ENCODE measurements at places on chromosomes 4 and X.

DNA sequence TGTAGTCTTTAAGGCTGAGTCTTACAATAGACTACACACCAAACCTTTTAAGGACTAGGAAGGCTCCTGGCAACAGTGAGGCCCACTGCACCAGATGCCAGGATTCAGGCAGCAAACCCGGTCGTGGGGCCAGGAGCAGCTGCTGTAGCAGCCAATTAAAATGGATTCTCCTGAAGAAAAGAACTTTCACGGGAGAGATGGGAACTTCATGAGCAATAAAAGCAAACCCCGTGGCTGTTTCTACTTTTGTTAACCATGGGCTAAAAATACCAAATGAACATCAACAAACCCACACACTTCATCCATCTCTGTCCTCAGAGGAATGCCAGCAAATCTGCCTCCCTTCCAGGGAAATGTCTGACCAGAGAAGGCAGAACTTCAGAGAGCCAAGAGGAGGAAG lies 101.4 kb downstream of the BTC start:
- DNase-seq, result no peak

GRCh38 chrX:136211766-136212556 lies 39.2 kb downstream of the MAP7D3 start:
- DNase-seq, result no peak

- no peak for DNase-seq
These were observed 198.6 kb downstream of the ANAPC10 start for GRCh38 chr4:144899393-144899792.

DNA sequence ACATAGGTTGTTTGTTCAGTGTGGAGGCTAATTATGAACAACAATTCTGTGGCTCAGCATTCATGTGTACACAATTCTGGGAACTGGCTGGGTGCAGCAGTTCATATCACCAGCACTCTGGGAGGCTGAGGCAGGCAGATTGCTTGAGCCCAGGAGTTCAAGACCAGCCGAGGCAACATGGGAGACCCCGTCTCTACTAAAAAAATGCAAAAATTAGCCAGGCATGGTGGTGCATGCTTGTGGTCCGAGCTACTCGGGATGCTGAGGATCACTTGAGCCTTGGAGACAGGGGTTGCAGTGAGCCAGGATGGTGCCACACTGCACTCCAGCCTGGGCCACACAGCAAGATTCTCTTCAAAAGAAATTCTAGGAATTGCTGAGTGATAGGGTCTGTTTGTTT lies 4.5 kb upstream of the PPP2R2C start:
- no peak for DNase-seq

GRCh38 chrX:2283111-2283859 lies 217.5 kb downstream of the DHRSX start:
- no peak for DNase-seq

GRCh38 chr4:26020083-26020668 lies 106.2 kb downstream of the SMIM20 start:
- no peak for DNase-seq

- no peak for DNase-seq
These were observed 580.8 kb upstream of the MAGEB2 start for GRCh38 chrX:29634516-29634915.

- DNase-seq, result no peak
These were observed 59.2 kb downstream of the CPZ start for GRCh38 chr4:8651661-8652180.

GRCh38 chr4:30828264-30828926 lies 108.2 kb downstream of the PCDH7 start:
- DNase-seq, result no peak

GRCh38 chr4:167196344-167197012 lies 37.8 kb downstream of the SPOCK3 start:
- no peak for DNase-seq

GRCh38 chr4:25970226-25970675 lies 56.2 kb downstream of the SMIM20 start:
- no peak for DNase-seq

DNA sequence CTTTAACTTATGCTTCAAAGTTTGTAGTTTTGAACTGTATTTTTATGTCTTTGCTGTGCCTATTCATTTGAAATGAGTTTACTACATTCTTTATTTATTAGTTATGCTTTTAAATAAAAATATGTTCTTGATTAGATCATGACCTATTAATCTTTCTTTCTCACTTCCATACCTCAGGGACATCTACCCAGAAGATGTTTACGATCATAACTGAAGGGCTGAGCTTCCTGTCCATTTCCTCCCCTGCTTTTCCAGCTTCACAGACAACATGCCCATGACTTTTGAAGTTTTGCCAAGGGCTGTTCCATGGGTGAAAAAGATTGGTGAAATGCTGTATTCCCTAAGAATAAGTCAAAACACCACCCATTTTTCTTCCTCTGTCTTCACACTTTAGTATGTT lies 99.7 kb upstream of the DDIT4L start:
- DNase-seq, result no peak

DNA sequence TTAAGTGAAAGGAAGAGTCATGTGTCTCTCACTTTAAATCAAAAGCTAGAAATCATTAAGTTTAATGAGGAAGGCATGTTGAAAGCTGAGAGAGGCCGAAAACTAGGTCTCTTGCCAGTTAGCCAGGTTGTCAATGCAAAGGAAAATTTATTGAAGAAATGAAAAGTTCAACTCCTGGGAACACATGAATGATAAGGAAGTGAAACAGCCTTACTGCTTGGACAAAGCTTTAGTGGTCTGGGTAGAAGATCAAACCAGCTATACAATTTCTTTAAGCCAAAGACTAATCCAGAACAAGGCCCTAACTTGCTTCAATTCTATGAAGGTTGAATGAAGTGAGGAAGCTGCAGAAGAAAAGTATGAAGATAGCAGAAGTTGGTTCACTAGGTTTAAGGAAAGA lies 24.9 kb downstream of the RHOH start:
- no peak for DNase-seq

GRCh38 chrX:42094218-42094617 lies 170.9 kb upstream of the CASK start:
- DNase-seq, result no peak

- no peak for DNase-seq
These were observed 47.6 kb downstream of the HTT start for GRCh38 chr4:3122081-3122563.

GRCh38 chr4:183430317-183430993 lies 14.0 kb upstream of the CDKN2AIP start:
- DNase-seq, result no peak

GRCh38 chrX:29903360-29903759 lies 312.0 kb upstream of the MAGEB2 start:
- DNase-seq, result no peak

DNA sequence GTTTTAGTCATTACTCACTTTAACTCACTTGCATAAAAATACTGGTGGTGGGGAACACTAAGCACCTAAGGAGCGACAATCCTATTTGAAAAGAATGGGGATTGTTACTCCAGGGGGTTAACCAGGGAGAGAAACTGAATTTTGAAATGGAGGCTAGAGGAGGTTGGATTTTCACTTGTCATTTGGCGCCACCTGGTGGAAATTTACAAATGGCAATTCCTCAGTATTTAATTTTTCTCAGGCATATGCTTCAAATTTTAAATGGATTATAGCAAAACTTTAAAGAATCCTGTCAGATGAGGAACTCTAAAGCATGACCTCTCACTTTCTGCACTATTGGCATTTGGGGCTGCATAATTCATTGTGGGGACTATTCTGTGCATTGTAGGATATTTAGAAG lies 2.7 kb upstream of the GEMIN8 start:
- peak; percentile 70 for DNase-seq

DNA sequence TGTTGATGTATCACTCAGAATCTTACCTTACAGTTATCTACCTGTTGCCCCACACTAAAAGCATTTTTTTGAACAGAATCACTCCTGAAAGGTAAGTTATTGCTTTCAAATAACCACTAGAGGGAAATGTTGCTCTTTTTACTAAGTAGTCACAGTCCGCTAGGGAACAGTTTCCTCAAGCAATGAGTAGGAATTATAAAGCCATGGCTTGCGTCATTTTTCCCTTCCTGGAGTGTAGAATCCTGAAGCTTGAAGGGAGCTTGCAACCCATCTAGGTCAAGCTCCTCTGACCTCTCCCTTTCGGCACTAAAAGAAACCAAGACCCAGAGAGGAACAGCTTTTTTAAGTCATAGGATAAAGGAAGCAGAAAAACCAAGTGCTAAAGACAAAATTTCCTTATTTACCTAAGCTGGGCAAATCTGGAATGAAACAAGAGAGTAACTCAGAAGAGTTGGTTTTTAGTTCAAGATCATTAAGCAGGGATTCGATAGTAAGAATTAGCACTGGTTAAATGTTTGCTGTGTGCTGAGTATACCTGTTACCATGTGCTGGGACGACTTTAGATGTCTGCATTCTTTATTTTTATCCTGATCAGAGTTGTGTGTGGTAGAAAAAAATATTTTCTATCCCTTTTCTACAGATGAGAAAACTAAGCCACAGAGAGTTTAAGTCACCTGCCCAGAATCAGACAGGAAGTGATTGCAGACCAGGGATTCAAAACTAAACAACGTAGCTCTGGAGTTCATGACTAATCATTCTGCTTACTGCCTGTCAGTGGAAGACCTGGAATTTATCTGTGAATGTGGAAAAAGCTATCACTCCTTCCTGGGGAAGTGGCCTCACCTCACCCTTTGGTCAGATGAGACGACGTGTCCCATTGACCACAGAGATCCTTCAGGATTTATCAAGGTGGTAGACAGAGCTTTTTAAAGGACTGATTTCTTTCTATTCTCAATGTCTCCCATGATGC lies 631.5 kb downstream of the RAB28 start:
- DNase-seq, result no peak

DNA sequence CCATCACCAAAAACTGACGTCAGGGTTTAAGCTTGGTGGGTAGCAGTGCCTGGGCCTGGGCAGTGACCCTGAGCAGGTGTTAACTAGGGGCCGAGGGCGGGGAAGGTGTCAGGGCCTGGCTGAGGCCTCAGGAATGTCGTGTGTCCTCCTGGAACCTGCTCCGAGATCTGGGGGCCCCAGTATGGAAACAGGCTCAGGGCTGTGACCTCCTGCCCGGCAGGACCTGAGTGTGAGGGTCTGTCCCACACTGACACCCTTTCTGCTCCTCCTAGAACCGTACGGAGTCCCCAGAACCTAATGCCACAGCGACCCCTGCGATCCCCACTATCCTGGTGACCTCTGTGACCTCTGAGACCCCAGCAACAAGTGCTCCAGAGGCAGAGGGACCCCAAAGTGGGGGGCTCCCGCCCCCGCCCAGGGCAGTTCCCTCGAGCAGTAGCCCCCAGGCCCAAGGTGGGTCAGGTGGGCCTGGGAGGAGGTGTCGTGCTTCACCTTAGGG lies 741 bp downstream of the HGFAC start:
- DNase-seq, result no peak

DNA sequence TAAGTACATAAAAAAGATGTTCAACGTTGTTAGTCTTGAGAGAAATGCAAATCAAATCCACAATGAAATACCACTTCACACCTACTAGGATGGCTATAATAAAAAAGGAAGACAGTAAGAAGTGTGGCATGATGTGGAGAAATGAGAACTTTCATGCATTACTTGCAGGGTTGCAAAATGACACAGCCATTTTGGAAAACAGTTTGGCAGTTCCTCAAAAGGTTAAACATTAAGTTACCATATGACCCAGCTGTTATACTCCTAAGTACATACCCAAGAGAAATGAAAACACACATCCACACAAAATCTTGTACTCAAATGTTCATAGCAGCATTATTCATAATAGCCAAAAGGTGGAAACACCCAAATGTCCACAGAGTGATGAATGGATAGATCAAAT lies 25.8 kb upstream of the LIMCH1 start:
- DNase-seq, result no peak

GRCh38 chrX:19705196-19705769 lies 182.1 kb downstream of the SH3KBP1 start:
- DNase-seq, result no peak
